ENCODE measurements at places on chromosomes 6 and 20. TPM values are rescaled to one million over a fixed set of nuclear protein-coding genes. Genes with fewer than 3 reads are reported as not detected.

Gene LHFPL5
- total RNA-seq, result not detected

- peak overlapping the region; percentile 73 for H3K4me3 ChIP-seq
- H3K27ac ChIP-seq, result peak overlapping the region; percentile 75
Measured at GRCh38 chr20:50794181-50794845, 548 bp upstream of the BCAS4 start.

Gene PHIP
- 36.8 TPM for total RNA-seq

- H3K4me1 ChIP-seq, result peaks cover 11% of the 10 kb centered on the region
- peaks cover 46% of the 10 kb centered on the region for H3K27me3 ChIP-seq
- no peak for DNase-seq
Measured at GRCh38 chr20:43979576-43980105, 65.0 kb downstream of the TOX2 start.

Gene ETV7
- total RNA-seq, result 19.7 TPM

GRCh38 chr6:101689695-101690094, 296.2 kb downstream of the GRIK2 start:
- H3K4me3 ChIP-seq, result no peak overlapping the region
- no peak for DNase-seq
- H3K27me3 ChIP-seq, result no peaks in the 10 kb centered on the region
- no peaks in the 10 kb centered on the region for H3K36me3 ChIP-seq
- H3K27ac ChIP-seq, result no peak overlapping the region

Measured in activated CD8-positive, alpha-beta memory T cell treated with anti-CD3 and anti-CD28 coated beads, Interleukin-2, amount 10 ng/mL, durations not matched to agents 7 days and 5 days (primary cell).